ENCODE measurements at places on chromosomes 5 and 9. TPM values are rescaled to one million over a fixed set of nuclear protein-coding genes. Genes with fewer than 3 reads are reported as not detected.
A peak's percentile ranks its signal among the peaks of the same experiment; 100 is the strongest.

SEMA6A gene
- total RNA-seq = 9.3 TPM

DNA sequence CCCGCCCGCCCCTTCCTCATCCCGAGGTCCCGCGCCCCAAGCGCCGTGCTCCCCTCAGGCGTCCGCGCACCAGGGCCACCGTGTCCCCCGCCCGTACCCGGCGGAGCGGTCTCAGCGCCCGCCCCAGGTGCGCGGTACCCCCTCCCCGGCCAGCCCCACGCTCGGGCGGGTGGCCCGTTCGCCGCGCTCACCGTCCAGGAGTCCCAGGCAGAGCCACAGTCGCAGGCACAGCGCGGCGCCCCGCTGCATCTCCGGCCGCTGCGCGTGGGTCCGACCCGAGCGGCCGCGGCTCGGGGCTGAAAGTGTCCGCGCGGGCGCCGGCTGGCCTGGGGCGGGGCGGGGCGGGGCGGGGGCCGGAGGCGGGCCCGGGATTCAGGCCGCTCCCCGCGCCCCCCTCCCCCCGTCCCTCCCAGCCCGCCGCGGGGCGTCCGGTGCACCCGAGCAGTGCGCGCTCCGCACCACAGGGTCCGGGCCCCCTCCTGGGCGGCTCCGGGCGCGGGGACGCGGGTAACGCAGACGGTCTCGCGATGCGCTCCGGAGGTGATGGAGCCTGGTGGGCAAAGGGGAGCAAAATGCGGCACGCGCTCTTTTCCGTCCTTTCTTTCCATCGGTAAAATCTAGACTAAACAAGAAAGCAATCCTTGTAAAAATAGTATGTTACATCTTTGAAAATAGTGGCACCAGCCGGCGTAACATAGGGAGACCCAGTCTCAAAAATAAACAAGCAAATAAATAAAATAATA is at the start of gene FLT4:
TSS of gene FLT4 (minus strand) at position 304 of the 743 bp plus-strand sequence. CDS start at position 249, 55 bp downstream.
- no peak for DNase-seq

DNA sequence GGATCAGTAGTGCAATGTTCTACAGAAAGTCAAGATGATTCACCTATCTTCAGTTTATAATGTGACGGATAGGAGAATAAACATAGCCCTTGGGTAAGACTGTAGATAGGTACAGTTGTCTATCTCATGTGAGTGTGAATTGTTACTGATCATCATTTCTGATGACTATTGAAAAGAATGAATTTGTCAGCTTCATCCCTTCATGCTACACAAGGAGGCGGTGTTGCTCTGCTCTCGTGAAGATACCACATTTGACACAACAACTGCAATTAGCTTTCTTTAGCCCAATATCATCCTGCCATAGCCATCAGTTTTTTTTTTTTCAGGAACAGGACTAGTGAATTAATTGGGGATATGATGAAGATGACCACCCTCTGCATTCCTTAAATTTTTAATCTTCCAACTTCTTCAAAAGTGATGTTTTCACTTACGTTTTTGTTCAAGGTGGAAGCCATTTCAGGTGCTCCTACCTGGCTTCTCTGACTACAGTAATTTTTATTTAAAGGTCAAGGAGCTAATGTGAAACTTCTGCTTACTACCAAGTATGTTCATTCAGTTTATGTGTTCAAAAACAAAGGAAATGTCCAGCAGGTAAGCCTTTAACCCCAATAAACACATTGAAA is 152.9 kb upstream of the MOCS2 start:
- DNase-seq = peak; percentile 41

DNA sequence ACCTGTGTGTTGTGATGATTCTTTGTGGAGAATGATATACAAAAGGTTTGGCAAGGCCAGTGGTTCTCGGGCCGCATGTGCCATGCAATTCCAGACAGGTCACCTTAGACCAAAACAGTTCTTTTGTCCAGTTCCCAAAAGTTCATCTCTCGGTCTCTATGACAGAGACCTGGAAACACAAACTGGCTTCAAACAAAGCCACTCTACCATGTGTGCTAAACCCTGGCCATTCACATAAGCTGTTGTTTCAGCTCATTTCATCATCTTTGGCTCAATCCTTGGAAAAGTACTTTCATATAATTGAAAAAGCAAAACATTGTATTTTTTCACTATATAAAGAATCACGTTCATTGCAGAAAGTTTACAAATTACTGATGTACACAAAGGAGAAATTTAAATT is 210.5 kb upstream of the SEMA6A start:
- no peak for DNase-seq

GRCh38 chr5:135243556-135244285 is 155.3 kb downstream of the MACROH2A1 start:
- no peak for DNase-seq

GRCh38 chr5:132299917-132300316 is 5.7 kb downstream of the SLC22A4 start:
- DNase-seq = no peak

SHROOM1 gene
- total RNA-seq = 12.1 TPM

- no peak for DNase-seq
These were observed 267.3 kb downstream of the MTRR start for GRCh38 chr5:8136271-8136670.

DNA sequence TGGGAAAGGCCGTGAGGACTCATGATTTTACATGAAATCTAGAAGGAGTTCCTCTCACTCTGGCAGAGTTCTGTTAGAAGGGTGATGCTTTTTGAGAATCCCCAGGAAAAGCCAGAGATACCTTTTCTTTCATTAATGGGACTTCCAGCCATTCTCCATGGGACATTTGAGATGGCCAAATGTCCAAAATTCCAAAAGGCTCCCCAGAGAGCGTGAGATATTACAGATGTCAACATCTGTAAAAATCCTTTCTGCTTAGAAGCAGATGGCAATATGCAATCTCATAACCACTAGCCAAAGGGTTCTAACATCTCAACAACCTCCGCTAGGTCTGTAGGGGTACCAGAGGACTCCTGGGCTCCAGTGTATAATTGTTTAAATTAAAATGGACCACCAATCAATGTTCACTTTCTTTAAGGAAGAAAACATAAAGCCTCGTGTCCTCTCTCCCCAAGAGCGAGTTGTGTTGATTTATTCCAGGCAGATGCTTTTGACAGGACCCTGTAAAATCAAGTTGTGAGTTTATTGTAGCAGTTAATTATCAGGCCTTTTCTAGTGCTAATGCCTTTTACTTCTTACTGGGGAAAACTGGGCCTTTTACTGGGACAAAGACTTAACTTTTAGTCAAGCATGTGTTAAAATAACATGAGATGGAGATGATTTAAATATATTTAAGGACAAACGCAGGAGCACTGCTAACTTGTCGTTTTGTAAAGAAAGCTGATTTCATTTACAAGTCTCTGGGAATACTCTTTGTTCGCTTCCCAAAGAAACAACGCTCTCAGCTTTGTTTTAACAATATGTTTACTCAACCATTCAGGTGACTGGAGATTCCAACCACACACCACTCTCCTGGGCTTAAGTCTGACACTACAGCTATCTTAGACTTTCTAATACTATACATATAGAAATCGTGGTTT is 4.8 kb downstream of the GAS1 start:
- DNase-seq = no peak

- no peak for DNase-seq
These were observed 22.9 kb upstream of the HMGCS1 start for GRCh38 chr5:43336159-43336558.

DNA sequence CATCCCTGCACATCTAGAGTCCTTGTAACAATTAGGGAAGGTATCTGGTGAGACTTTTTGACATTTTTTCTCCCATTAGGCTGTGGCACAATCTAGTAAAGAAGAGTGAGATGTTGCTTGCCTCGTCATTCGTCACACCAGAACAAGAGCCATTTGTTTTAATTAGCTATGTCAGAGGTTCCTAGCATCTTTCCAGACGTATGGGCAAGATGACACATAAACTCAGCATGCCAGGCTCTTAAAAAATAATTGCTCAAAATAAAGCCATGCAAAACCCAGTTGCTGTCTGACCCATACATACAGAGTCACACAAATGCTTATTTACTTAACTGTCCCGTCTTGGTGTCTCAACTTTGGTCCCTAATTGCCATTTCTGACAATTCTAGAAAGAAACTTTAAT is 125.9 kb downstream of the TRPM3 start:
- no peak for DNase-seq

DNA sequence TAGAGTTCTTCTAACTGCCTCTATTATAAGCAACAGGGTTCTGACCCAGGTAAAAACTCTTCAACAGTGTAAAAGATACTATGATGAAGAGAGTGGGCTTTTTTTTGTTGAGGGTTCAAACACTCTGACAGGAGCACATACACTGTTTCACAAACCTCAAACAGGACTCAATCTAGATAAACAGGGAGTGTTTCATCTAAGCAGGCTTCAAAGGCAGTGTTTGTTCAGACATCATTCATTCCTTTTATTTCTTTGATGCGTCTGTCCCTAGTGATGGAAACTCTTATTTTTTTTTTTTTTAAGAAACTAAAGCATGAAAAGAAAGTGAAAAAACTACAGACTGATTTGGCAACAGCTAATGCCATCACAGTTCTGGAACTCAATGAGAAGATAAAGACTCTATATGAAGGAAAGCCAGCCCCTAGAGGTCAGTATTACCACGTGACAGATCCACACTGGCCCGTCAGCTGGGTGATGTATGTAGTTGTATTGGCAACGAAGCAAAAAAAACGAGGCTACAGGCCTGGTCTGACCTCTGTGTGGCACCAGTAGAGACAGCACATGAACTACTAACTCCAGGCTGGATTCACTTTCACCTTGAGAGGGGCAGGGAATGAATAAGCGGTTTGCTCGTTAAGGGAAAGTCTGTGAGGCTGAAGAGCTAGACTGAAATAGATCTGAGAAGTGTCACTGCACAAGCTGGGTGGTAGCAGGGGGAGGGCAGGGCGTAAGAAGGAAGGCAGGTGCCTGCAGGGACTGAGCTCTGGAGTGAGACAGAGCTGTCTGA is 172.2 kb downstream of the CCDC192 start:
- DNase-seq = no peak

TAF11L10 gene
- total RNA-seq = not detected

ALDH7A1 gene
- total RNA-seq = 35.6 TPM

Measured in glomerular endothelial cell (primary cell).